ENCODE measurements at places on chromosomes 2 and 18. TPM values are rescaled to one million over a fixed set of nuclear protein-coding genes. Genes with fewer than 3 reads are reported as not detected.

ASTL gene
- 14.7 TPM for total RNA-seq

GCG gene
- not detected for total RNA-seq

DNA sequence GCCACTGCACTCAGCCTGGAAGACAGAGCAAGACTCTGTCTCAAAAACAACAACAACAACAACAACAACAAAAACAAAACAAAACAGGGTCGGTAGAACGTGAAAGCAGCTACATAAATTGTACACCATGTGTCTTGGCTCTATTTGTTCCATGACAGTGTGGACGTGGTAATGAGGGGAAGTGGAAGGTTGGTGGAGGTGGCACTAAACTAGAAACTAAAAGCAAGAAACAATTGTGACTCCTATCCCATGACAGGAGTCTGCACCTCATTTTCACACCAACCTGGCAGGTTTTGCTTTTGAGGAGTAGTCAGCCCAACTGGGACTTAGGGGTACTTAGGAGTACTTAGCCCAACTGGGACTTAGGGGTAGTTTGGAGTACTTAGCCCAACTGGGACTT is 62.5 kb upstream of the MRPS9 start:
- no peak for DNase-seq

- DNase-seq = no peak
These were observed 192.8 kb downstream of the PTGR3 start for GRCh38 chr18:75016025-75016717.

- DNase-seq = peak; percentile 59
These were observed 209.0 kb downstream of the PRKCE start for GRCh38 chr2:45860136-45861121.

Measured in activated naive CD8-positive, alpha-beta T cell treated with anti-CD3 and anti-CD28 coated beads, Interleukin-2, amount 10 ng/mL, durations not matched to agents 7 days and 5 days (primary cell).